ENCODE measurements at places on chromosomes 2 and 18. TPM values are rescaled to one million over a fixed set of nuclear protein-coding genes. Genes with fewer than 3 reads are reported as not detected.

GRCh38 chr2:220259662-220260061 is 632.2 kb downstream of the SLC4A3 start:
- no peak for DNase-seq

- DNase-seq = no peak
Measured at GRCh38 chr2:62152000-62152399, 43.9 kb upstream of the B3GNT2 start.

- DNase-seq = no peak
Measured at GRCh38 chr2:222427646-222428301, 3.4 kb downstream of the SGPP2 start.

DNA sequence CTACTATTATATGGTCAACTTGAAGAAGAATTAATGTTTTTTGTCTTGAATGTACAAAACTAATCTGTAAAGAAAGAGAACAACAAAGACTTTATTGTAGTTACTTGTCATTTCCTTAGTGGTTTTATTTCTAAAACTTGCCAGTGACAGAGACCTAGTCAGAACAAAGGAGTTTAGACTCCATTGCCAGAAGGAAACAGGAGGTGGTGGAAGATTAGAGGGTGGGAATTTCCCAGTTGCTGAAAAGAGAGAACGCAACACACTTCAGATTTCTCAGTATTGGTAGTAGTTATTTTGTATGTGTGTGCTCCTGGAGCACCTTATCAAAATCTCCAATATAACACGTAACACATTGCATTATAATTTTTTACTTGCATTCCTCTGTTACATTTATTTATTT is 81.4 kb downstream of the CDCA7 start:
- DNase-seq = no peak

- DNase-seq = no peak
Measured at GRCh38 chr18:210733-211132, 52.4 kb downstream of the USP14 start.

GRCh38 chr2:10196948-10197696 is 74.6 kb downstream of the RRM2 start:
- DNase-seq = no peak

GRCh38 chr18:12944709-12945108 is 3.1 kb upstream of the SEH1L start:
- DNase-seq = no peak

DNA sequence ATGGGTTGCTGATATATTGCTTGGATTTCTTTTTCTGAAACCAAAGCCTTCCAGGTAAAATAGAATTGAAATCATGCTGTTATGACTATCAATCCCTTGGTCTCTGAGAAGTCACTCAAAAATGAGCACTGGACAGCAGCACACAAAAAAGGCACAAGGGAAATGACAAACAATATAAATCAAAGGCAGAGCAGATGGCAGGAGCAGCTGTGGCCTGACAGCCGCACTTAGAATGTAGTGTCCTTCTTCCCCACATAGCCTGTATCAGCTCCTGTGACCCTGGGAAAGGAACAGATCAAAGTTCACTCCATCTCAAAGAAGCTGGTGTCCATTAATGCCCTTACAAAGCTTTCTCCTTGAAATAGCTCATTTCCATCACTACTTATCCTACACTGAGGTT is 326.7 kb downstream of the SUCLG1 start:
- DNase-seq = no peak

- no peak for DNase-seq
Measured at GRCh38 chr18:22166069-22166950, 3.1 kb upstream of the GATA6 start.

GRCh38 chr2:9739531-9739964 is 103.7 kb upstream of the TAF1B start:
- no peak for DNase-seq

GRCh38 chr2:197869501-197870111 is 65.2 kb downstream of the PLCL1 start:
- DNase-seq = no peak

DNA sequence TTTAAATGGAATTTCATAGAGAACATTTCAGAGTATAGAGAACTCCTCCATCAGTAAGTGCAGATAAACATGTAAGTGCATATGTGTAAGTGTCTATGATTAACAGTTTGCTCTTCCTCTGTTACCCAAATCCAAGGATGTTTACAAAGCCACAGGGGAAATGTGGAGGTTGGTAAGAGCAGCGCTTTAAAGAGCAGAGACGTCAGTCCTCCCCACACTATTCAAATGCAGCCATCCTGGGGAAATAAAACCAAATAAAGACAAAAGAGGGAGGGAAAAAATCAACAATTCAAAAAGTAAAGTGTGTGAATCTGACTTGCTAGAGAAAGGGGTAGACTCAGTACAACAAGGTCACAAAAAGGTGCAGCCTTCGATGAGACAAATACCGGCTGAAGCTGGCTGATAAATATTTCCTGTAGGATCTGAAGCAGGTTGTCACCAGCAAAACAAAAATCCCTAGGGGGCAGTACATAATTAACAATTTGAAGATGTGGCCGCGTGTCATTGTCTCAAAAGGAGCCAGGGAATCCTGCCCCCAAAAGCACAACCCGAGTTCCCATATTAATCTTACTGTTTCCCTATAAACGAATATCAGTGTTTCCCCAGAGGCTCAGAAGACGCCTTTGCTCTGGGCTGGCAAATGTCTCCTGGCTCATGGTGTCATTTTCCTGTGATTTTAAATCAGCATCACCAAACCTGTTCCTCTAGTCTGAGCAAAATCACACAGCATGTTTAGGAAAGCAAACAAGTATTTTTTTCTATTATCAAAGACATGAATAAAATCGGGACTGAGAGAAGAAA is 216.5 kb downstream of the CDCA7 start:
- peak; percentile 25 for DNase-seq

GRCh38 chr18:37252854-37253393 is 312.7 kb downstream of the CELF4 start:
- DNase-seq = no peak

- DNase-seq = no peak
Measured at GRCh38 chr2:224546926-224547325, 38.2 kb downstream of the CUL3 start.

DNA sequence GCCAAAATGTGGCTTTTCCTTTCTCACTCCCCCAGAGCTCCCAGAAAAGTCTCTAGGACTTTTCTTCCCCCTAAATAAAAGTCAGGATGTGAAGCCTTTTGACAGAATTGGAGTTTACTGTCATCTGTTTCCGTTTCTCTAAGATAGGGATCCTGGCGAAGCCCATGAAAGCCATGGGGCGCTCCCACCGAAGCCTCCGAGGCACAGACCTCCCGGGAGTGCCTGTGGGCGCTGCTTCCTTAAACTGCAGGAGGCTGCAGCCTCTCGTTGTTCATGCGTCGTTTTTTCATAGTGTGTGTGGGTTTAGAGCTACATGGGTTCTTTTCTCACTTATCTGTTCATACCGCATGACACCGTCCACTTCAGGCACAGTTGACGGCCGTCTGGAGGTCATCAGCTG is 56.8 kb downstream of the ASAP2 start:
- DNase-seq = no peak

DNA sequence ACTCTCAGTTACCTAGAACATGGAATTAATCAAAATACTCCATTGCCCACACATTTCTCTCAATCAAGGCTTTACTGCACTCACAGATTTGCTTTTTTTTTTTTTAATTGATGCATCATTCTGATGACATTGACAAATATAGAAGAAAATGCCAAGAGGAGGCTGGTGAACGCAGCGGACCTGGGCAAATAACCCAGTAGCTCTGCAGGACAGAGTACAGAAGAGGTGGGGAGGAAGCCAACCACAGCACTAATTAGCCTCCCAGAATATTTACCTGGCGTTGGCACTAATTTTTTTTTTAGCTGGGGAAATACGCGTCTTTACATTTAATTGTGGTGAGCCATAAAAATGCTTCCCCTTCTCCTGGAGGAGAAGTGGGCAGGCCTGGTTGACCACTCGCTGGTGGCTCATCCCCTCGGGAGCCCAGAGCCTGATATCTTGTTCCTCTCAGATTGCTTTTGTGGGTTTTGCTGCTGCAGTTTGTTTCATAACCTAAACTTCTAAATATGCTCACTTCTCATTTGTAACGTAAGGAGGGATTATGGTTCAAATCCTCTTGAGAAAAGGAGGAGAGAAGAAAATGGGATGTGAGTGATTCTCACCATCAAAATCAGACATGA is 165.8 kb upstream of the EPB41L3 start:
- no peak for DNase-seq

- DNase-seq = no peak
Measured at GRCh38 chr18:50659091-50660003, 99.5 kb downstream of the MAPK4 start.

GRCh38 chr2:64837925-64838641 is 151.1 kb upstream of the SLC1A4 start:
- no peak for DNase-seq

- DNase-seq = no peak
Measured at GRCh38 chr2:88690591-88691338, 708 bp upstream of the RPIA start.

GRCh38 chr2:58508006-58508405 is 266.9 kb upstream of the FANCL start:
- no peak for DNase-seq

GRCh38 chr2:189375842-189376241 is 65.4 kb upstream of the WDR75 start:
- DNase-seq = no peak

DNA sequence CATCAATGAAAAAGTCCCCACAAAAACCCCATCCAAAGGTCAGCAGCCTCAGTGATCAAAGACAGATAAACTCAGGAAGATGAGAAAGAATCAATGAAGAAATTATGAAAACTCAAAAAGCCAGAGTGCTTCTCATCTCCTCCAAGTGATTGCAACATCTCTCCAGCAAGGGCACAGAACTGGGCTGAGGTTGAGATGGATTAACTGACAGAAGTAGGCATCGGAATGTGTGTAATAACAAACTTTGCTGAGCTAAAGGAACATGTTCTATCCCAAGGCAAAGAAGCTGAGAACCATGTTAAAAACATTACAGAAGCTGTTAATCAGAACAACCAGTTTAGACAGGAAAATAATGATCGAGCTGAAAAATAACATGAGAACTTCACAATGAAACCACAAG is 442.8 kb upstream of the SYT4 start:
- no peak for DNase-seq

- no peak for DNase-seq
Measured at GRCh38 chr2:201654616-201655384, 11.5 kb upstream of the TMEM237 start.

DNA sequence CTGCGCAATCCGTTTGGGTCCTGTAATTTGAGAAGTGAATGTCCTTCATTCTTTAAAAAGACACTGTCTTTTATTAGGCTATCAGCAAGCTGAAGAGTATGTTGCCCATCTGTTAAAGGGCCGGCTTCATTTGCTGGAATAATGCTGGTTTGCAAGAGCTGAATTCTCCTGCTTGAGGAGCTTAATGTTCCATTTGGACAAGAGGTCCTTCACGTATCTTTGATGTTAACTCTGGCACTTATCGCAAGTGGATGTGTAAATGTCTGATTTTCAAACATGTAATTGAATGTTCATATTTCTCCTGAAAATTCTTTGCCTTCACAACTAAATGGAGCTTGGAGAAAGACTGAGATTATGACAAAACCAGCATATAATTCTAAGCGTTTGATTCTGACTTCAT is 280.8 kb upstream of the NRP2 start:
- DNase-seq = no peak

GRCh38 chr18:48306838-48307237 is 102.3 kb downstream of the ZBTB7C start:
- DNase-seq = no peak

DNA sequence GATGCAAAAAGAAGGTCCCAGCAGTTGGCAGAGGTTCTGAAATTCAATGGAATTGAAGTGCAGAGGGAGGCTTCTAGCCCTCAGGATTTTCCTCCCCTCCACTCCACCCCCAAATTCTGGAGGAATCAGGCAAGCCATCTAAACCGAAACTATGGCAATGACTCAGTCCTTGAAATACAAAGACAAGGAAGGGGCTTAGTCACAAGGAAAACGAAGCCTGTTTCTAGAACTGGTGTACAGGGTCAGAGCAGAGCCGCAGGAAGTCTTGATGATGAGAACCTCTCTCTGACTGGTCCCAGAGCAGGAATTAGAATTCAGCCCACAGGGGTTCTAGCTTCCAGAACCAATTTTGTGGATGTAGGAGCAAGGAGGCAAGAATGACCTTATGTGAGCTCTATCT is 111.7 kb upstream of the SCN1A start:
- no peak for DNase-seq

DNA sequence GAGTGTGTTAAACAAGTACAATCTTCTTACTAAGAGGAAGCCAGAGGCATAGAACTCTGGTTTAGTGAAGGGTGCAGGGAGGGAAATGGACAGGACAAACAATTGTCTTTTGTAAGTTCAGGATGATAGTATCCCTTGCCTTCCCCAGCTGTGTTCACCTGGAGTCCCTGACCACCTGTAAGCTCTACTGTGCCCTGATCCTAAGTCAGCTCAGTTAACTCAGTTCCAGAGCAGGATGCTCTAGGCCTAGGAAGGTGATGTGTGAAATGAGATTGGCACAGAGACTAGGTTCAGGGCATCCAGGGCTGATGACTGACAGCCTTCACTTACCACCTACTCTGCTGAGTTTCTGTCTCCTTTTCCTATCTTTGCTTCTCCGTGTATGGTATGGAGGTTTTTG is 333.0 kb downstream of the SUCLG1 start:
- DNase-seq = no peak

TSPYL6 gene
- not detected for polyA plus RNA-seq

KCNE4 gene
- polyA plus RNA-seq = 15.7 TPM

NCKAP5 gene
- polyA plus RNA-seq = 8.2 TPM

SLC4A5 gene
- polyA plus RNA-seq = 2.2 TPM

FER1L5 gene
- 0.74 TPM for polyA plus RNA-seq

PLEKHH2 gene
- 29.2 TPM for polyA plus RNA-seq

CRACDL gene
- polyA plus RNA-seq = 2.4 TPM

PLGLB2 gene
- polyA plus RNA-seq = 3.2 TPM

NTSR2 gene
- polyA plus RNA-seq = not detected

EEF1B2 gene
- 679 TPM for polyA plus RNA-seq

NT5C1B gene
- polyA plus RNA-seq = 1.3 TPM

ANKRD29 gene
- polyA plus RNA-seq = 0.93 TPM

ACMSD gene
- 50.2 TPM for polyA plus RNA-seq

DNAJC5G gene
- 0.47 TPM for polyA plus RNA-seq

ACOXL gene
- 0.35 TPM for polyA plus RNA-seq

CCDC121 gene
- polyA plus RNA-seq = 14.1 TPM

REG1B gene
- polyA plus RNA-seq = not detected

Measured in right renal cortex interstitium (tissue), 3 donors.